ENCODE measurements at places on chromosomes 1 and 21. TPM values are rescaled to one million over a fixed set of nuclear protein-coding genes. Genes with fewer than 3 reads are reported as not detected.

The AIRE gene
- not detected for total RNA-seq

The MCM3AP gene
- total RNA-seq = 60.6 TPM

The REN gene
- not detected for total RNA-seq

The PRAMEF13 gene
- not detected for total RNA-seq

The RNU1-4 gene
- under 0.01 TPM for total RNA-seq

The NBPF6 gene
- 1.8 TPM for total RNA-seq

The AXDND1 gene
- total RNA-seq = 0.82 TPM

The ENAH gene
- total RNA-seq = 96.3 TPM

The ZSCAN20 gene
- total RNA-seq = 3.6 TPM

The DNAJC28 gene
- 0.37 TPM for total RNA-seq

The SLC22A15 gene
- total RNA-seq = 4.7 TPM

The HIVEP3 gene
- total RNA-seq = 20.1 TPM
